G401 (cell line): ENCODE measurements at places on chromosomes 4 and X. TPM values are rescaled to one million over a fixed set of nuclear protein-coding genes. Genes with fewer than 3 reads are reported as not detected.
A peak's percentile ranks its signal among the peaks of the same experiment; 100 is the strongest.

The MAOB gene
- total RNA-seq: not detected in 2 replicates

GRCh38 chr4:3832536-3833220 lies 66.5 kb downstream of the ADRA2C start:
- no peak for DNase-seq

- DNase-seq: peak; percentile 83
Observed at GRCh38 chrX:54182194-54182863, 725 bp downstream of the FAM120C start.

The UFSP2 gene
- 28.7 and 55.8 TPM in 2 replicates for total RNA-seq

DNA sequence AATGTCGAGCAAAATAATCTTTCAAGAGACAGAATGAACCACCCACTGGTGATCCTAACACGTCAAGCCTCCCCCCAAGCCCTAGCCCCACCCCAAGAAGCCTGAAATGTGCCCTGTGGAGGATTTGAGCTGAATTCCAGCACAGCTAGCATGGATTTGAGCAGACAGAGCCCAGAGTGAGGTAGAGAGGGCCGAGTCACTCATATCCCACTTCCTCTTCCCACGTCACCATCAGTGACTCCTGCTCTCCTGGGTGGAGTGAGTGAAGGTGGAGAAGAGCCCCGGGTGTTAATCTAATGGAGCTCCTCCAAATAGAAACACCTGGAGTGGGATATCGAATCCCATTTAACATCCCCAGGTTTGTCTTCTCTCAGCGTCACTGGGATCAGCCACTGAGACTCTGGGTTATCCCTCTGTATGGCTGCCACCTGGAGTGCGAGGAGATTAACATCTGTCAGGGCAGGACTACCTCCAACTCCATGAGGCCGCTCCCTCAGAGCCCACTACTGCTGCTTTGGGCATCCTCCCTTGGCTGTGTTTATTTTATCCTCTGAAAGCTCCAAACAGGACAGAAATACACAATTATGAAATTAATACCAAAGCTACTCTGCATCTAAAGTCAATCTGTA lies 136.6 kb downstream of the NWD2 start:
- DNase-seq: no peak

- no peak for DNase-seq
Observed at GRCh38 chr4:6549890-6550620, 24.9 kb upstream of the MAN2B2 start.

DNA sequence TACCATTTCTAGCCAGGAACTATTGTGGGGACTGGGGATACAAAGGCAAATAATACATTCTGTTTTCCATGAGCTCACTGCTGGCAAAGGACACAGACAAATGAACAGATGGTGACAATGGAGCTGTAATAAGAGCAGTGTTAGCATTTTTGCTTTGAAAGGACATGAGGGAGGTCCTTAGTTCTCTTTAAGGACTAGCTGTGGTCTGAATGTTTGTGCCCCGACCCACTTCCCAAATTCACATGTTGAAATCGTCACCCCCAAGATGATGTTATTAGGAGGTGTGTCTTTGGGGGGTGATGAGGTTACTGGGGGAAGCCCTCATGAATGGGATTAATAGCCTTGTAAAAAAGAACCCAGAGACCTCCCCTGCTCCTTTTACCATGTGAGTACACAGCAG lies 30.3 kb downstream of the CCNG2 start:
- DNase-seq: peak; percentile 97

DNA sequence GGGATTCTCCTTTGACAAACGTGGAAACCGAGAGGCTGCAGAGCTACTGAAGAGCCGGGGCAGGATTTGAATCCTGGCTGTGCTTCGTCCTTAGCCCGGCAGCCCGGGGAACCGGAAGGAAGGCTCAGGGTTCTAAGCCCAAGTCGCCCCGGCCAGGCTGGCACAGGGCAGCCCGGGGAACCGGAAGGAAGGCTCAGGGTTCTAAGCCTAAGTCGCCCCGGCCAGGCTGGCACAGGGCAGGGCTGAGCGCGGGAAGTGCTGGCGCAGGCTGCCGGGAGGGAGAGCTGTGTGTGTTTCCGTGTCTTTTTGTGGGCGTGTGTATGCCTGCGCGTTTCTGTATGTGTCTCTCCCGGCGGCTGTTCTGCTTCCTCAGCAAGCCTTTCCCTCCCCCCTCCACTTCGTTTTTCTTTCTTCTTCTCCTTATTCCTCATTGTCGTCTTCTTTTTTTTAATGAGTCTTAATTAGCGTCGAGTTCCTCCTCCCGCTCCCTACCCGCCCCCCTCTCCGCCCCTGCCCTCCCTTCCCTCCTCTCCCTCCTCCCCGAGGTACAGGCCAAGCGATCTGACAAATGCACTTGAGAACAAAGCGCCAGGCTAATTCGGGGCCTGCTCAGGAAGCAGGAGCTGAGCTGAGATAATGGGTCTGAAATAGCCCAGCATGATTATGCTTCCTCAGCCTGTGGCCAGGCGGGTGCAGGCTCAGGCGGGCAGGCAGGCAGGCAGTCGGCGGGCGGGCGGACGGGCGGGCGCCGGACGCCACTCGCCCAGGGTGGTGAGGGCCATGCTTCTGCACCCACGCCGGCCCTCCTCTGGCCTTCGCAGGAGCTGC lies 65.9 kb downstream of the EFNB1 start:
- DNase-seq: peak; percentile 47

The RNF150 gene
- 0.18 and 0.85 TPM in 2 replicates for total RNA-seq

DNA sequence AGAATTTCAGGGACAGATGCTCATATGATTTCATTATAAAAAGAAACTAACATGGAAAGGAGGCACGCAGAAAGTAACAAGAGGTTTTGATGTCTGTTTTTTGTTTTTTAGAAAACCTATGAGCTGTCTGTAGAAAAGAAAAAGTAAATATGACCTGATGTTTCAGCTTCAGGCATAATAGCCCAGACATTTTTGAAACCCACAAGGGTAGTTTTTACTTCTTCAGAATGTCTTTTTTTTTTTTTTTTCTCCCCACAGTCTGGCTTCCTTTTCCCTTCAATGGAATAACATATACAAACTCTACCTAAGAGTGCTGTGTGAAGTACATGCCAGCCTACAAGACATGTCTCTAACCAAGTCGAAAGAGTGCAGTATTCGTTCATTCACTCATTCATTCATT lies 18.3 kb upstream of the STX18 start:
- no peak for DNase-seq

The KIT gene
- not detected in 2 replicates for total RNA-seq

- no peak for DNase-seq
Observed at GRCh38 chr4:59247032-59247431, 1953.1 kb upstream of the ADGRL3 start.

DNA sequence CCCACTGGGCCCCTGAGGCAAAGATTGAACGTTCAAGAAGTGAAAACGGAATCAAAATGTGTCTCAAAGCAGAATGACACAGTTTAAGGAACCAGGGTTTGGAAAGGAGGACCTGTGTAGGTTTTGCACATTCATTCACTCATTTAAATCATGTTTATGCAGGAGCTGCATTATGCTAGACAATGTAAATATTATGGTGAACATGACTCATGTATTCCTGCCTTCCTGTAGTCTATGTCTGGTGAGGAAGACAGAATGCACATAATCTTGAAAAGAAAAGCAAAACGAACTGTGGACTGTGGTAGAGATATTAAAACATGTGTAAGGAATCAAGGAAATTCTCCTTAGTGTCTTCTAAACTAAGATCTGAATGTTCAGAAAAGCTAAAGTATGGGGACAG lies 311.8 kb upstream of the SMIM31 start:
- no peak for DNase-seq

DNA sequence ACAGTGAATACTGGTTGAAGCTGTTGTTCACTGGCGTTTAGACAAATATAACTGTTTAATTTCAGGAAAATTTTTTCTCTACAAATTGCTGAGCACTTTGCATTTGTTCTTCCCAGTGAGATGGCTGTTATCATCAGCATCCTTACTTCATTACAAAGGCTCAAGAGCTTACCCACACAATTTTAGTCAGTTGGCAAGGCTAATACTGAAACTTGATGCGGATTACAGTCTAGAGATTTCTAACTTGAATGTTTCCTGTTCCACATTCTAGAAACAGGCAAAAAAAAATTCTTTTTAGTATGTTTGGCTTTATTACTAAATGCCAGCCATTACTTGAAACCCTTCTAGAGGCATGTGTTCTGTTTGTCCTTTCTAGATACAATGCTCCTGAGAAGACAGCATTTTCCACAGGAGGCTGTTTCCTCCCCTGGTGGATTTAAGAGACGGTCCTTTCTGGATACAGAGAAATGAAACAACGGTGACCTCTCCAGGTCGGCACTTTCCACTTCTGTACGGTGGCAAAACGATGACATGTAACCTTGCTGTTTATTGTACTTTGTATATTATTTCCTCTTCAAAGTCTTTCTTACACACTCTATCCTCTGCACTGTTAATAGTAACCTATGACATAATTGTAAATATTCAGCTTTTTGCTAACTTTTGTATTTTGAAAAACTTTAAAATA lies 80.9 kb downstream of the RFC1 start:
- DNase-seq: no peak

DNA sequence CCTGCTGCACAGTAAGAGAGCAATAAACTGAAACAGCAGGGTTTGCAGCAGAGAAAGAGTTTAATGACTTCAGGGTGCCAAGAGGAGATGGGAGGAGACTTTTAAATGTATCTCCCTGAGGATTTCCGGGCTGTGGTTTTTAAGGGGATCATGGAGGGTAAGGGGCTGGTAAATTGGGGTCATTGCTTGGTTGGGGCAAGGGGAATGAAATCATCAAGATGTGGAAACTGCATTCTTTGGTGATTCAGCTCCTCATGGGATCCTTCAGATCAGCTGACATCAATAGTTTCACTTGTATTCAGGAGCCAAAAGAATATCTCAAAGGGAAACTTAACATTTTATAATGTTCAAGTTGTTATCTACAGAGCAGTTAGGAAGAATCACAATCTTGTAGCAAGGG lies 174.3 kb upstream of the ANXA10 start:
- DNase-seq: no peak

The SULT1B1 gene
- total RNA-seq: not detected in 2 replicates

The FAM9A gene
- not detected in 2 replicates for total RNA-seq

DNA sequence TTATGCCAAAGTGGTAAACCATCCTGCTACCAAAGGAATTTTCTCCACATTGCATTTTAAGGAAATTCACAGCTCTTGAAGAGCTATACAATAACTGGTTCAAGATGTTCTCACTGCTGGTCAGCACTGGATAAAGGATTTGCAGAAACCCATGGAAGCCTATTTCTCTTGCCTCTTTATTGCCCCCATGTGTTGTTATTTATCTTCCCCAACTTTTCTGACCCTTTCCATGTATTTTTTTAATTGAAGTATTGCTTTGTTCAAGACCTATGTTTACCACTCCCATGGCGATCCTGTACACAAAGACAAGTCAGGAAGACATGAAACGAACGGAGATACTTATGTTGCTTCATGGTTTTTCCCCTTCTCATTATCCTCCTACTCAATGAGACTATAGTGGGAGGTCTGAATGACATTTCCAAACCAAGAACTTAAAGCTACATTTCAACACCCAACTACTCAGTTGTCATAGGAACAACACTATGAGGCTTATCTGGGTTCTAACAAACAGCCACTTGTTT lies 566.4 kb upstream of the DIPK2B start:
- no peak for DNase-seq

DNA sequence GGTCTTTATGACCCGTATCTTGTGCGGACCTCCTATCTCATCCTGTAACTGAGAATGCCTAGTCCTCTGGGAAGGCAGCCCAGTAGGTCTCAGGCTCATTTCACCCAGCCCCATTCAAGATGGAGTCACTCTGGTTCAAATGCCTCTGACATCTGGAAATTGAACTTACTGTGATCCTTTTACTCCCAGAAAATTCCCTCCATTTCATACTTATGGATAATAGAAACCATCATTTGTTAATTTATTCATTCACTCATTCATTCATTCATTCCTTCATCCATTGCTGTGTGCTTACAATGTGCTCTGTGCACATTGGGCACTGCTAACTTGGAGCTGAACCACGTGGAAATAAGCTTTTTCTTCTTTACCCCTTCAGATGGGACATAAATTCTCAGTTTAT lies 9.2 kb upstream of the ATP6AP2 start:
- DNase-seq: no peak

The FOXR2 gene
- total RNA-seq: not detected in 2 replicates

GRCh38 chr4:73653695-73654106 lies 33.5 kb upstream of the RASSF6 start:
- DNase-seq: peak; percentile 58

DNA sequence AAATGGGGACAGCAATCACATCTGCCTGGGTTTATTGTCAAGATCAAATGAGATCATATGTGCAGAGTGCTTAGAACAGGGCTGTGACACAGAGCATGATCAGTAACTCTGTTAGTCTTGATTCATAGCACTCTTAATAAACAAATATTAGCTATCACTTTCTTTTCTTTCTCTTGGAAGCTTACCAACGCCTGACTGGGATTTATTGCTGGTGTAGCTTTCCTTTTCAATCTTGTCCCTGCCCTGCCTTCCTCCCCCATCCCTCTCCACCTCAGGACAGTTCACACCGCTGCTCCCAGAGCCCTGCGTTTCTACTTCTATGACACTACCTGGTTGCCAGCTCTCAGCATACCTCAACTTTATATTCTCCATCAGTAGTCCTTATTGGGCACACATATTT lies 120.7 kb downstream of the LDB2 start:
- no peak for DNase-seq

DNA sequence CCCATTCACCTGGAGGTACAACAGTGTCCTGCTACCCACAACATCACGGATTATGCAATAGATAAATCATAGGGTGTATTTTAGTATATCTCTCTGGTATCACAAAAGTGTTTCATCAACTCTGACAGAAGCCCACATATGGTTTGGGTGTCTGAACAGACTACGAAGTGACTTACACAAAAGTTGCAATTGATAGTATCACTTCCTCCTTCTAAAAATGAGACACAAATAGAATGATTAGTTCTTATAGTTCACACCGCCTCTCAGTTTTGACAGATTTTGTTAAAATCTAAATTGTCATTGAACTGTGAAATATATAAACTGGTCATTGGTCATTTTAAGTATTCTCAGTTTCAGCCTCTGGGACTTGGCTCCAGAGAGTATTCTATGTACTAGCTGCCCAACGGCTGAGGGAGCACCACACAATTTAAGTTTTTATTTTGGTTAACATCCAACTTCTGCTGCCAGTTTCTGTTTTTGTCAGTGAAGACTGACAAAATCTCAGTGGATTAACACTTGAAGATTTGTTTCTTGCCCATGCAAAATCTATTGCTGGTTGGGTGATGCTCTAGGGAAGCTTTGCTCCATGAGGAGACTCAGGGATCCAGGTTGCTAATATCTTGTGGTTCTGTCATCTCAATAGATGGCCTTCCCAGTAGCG lies 113.8 kb upstream of the PUDP start:
- no peak for DNase-seq

The TMPRSS11A gene
- not detected in 2 replicates for total RNA-seq

The KDR gene
- not detected in 2 replicates for total RNA-seq

The MAGEC3 gene
- not detected in 2 replicates for total RNA-seq

DNA sequence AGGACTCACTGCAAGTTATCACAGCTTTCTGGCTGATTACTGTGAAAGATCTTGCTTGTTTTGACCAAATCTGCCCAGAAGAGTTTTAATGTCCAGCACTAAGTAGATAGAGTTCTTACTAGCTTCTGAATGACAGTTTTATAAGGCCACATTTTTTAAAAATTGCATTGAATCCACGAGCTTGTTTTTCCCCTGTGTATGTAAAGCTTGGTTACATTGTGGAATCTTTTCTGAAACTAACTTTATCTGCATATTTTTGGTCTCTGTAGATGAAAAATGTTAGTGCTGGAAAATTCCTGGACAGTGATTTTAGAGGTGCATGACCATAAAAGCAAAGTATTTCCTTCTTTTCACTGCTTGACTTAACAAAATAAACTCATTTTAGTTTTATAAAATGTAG lies 650.3 kb upstream of the FAM241A start:
- no peak for DNase-seq
